ENCODE measurements at places on chromosomes 5 and 9. TPM values are rescaled to one million over a fixed set of nuclear protein-coding genes. Genes with fewer than 3 reads are reported as not detected.
A peak's percentile ranks its signal among the peaks of the same experiment; 100 is the strongest.

- DNase-seq = no peak
Observed at GRCh38 chr5:38071831-38072694, 186.3 kb upstream of the EGFLAM start.

GRCh38 chr9:112378328-112379176, 1.4 kb upstream of the HSDL2 start:
- DNase-seq = no peak

DNA sequence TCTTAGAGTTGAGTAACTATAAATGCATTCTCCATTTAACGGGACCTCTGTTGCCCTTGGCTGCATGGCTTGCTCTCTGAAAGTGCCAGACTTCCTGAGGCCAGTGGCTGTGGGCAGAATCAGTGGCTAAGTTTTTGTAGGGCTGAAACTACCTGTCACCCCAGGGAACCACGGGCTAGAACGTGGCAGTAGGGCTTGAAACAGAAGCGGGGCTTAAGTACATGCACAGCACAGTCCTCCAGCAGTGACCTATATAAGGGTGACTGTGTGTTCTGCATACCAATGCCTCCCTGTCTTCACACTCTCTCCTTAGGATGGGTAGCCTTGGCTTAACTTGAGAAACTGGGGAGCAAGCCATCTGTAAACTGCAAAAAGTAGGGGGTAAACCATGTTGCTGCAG, 43.6 kb upstream of the LRRTM2 start:
- no peak for DNase-seq

- DNase-seq = no peak
Observed at GRCh38 chr5:181121675-181122561, 9.1 kb downstream of the OR2V1 start.

DNA sequence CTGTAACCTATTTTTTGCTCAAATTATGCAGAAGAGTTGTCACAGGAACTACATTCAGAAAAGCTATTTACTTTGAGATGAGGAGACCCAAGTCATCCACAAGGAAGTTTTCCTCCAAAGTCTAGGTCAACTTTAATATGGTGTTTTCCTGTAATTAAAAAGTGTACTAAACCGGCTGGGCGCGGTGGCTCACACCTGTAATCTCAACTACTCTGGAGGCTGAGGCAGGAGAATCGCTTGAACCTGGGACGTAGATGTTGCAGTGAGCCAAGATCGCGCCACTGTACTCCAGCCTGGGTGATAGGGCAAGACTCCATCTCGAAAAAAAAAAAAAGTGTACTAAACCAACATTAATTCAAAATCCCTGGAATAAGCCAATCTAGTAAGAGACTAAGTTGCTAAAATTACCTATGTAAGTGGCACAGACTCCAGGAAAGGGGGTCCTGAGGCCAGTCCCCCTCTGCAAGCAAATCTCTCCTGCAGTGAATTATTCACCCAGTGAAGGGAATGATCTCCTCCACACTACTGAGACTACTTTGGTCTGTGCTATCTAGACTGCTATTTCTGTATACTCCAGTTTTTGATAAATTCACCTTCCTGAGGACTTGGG, 38.9 kb downstream of the FNBP1 start:
- no peak for DNase-seq

DNA sequence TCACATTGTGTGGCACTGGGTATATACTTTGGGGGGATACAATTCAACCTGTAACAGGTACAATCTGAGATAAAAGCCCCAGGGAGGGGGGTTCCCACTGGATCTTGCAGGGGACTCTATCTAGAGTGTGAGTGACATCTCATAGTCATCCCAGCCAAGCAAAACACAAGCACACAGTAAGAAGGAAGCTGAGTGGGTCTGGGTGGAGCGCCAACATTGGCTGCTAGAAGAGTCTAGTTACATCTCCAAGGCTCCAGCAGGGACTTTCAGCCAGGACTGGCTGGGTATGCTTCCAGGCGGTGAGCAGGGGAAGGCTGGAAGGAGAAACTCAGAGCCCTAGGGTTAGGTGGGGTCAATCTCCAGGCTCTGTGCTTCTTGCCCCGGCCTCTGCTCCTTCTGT, 53.0 kb downstream of the IL31RA start:
- DNase-seq = no peak

- peak; percentile 89 for DNase-seq
Observed at GRCh38 chr5:98772415-98773213, 849 bp upstream of the RGMB start.

GRCh38 chr5:66596636-66597182, 516 bp downstream of the MAST4 start:
- peak; percentile 21 for DNase-seq

- no peak for DNase-seq
Observed at GRCh38 chr5:101018299-101018698, 115.2 kb upstream of the ST8SIA4 start.

GRCh38 chr9:98357921-98358535, 102.6 kb upstream of the TBC1D2 start:
- no peak for DNase-seq

- DNase-seq = no peak
Observed at GRCh38 chr9:123631862-123632261, 275.9 kb downstream of the CRB2 start.

GRCh38 chr5:73170522-73170921, 2.5 kb upstream of the TMEM174 start:
- DNase-seq = no peak

- DNase-seq = no peak
Observed at GRCh38 chr5:148543727-148544126, 110.6 kb downstream of the HTR4 start.

DNA sequence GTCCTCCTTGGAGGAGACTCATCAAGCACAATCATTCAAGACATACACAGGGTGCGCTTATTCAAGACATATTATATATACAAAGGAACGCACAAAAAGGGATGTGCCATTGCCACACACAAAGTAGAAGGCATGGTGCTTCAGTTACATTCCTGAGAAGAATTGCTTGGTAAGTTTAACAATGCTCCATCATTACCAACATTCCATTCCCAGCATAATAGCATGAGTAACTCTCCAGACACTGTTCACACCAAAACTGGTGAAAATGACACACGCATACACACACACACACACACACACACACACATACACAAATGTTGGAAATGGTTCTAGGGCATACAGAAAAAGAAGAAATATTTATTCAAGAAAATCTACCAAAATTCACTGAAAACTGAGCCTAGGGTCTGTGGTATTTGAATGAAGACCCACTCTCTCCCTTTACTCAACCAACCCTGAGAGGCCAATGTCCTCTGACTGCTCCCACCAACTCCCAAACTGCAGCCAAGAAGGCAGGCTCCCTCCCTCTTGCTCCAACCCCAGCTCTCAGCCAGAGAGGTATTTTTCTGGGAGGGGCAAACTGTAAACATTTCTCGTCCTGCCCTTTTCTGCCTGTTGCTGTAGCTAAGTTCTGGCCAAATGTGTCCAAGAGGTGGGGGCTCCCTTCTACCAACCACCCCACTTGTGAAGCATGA, 19.9 kb downstream of the UGT3A1 start:
- DNase-seq = no peak

The B4GALT7 gene
- 66.2 TPM for total RNA-seq

The LMX1B gene
- 0.18 TPM for total RNA-seq

The SMIM32 gene
- total RNA-seq = 0.36 TPM

The GFI1B gene
- total RNA-seq = not detected
